NB4 (cell line): ENCODE measurements at places on chromosomes 6 and 20.

DNA sequence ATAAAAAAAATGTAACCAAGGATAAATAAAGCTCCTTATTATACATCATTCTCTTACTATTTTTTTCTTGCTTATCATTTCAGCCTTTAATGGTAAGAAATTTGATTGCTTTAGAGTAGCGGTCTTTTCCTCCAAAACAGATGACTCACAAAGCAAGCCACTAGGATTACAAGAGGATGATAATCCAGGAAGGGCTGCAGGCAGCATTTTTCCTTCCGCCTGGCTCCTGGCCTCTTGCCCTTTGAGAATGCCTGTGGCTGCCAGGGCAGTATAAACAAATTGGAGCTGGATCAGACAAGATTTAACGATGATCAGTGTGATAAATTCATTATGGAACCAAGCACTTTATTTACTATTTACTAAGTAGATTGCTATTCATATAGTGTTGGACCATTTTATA lies 9.7 kb upstream of the FBXL4 start:
- DNase-seq: no peak

DNA sequence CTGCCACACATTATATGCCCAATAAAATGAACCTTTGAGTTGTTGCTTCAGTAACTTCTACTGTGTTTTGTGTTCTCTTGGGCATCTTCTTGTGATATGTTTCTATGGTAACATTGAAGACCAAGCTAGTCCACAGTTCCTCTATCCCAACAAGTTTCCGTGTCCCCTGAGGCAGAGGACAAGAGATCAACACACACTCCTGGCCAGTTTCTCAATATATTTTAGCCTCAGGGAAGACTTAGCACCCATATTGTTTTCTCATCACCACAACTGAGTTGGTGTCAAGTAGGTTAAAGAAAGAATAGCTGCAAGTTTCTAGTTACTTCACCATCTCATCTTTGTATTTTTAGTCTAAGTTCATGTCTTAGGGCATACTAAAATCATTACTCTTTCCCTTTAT lies 277.5 kb downstream of the UST start:
- DNase-seq: no peak

GRCh38 chr6:162230147-162230752 lies 497.3 kb downstream of the PRKN start:
- no peak for DNase-seq

DNA sequence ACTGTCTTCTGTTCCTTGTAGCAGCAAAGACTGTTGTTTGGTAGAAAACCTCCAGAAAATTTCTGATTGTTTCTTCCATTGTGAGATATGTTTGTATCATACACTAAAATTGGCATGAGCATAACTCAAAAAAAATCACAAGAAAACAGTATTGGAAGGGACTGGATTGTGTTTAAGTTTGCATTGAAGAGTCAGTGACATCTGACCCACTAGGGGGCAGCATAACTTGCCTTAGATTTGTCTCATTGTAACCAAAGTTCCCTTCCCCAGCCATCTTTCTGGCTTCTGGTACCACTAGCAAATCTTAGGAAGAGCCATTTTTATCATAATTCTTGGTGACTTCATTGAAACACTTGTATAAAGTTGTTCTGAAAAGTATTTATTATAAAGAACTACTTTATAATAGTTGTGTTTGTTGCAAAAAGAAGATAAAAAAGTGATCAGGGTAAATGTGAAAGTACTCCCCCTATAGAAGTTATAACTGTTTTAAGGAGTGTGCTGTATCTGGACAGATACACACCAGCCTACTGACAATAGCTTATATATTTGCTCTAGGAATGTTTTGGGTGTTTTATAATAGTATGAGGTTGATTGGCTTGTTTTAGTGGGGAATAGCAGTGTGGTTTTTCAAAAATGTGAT lies 7.7 kb downstream of the CSTF1 start:
- DNase-seq: peak; percentile 85

GRCh38 chr20:6845141-6845540 lies 77.7 kb downstream of the BMP2 start:
- no peak for DNase-seq

GRCh38 chr20:48819821-48820648 lies 7.8 kb downstream of the PREX1 start:
- peak; percentile 64 for DNase-seq

GRCh38 chr6:40258531-40258930 lies 324.3 kb upstream of the MOCS1 start:
- DNase-seq: no peak

- peak; percentile 74 for DNase-seq
Observed at GRCh38 chr20:2693286-2694007, 867 bp downstream of the EBF4 start.

GRCh38 chr6:19836799-19837510 lies at the start of gene ID4:
Gene ID4 (plus strand): TSS chr6:19837370. CDS start chr6:19837755, 385 bp downstream.
- DNase-seq: no peak

DNA sequence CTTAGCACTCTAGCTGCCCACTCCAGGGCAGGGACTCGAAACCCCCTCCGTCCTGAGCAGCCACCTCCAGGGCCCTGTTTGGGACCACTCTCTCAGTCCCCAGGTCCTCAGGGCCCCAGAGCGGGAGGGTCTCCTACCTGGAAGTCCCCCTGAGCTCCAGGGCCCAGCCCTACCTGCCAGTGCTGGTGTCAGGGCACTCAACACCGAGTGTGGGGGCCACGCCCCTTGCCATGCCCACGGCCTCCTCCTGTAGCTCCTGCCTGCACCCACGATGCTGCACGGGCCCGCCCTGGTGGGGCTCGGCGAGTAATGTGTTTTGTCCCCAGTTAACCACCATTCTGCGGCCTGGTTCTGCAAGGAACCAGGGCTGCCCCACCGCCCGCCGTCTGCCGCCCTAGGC lies 21.5 kb downstream of the SPDEF start:
- DNase-seq: no peak

- DNase-seq: no peak
Observed at GRCh38 chr6:131638013-131638412, 911 bp downstream of the ENPP3 start.

DNA sequence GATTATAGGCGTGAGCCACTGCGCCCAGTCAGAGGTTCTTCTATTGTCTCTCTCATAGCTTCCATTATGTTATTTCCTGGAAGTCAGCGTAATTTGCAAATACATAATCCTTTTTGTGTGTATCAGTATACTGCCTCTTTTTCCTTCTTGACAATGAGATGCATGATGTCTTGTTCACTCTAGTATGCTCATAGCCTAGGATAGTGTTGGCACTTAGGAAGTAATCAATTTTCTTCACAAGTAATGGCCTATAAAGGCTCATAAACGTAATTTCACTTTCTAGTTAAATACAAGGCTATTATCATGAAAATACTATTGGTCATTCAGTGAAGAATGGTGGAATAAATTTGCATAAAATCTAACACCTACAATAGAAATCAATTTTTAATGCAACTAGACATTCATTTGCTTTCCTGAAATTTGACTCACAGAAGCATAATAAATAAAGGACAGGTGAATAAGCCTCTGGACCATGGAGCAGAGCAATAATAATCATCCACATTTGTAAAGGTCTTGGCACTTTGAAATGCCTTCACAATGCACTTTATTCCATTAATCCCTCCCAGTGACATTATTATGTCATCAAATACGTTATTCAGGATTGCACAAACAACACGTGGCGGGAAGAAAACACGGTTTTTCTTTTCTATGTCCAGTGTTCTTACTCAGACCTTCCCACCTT lies 366.9 kb upstream of the BTBD3 start:
- DNase-seq: no peak

DNA sequence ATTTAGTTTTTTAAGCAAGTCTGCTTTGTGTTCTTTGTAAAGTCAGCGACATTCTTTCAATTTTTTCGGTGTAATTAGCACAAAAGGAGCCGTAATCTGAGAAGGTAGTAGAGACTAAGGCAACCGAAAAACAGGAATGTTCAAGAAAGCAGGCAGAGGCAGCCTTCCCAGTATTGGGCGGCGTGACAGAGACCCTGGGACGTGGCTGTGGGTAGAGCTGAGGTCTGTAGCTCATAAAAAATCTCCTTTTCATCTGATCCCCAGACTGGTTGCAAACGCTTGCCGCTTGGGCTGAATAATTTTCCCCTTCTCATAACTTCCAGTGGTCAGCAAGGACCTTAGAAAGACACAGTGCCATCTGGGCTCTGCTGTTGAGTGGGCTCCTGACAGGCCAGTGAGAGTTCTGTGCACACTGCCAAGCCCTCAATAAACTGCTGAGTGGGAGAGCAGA lies 30.8 kb downstream of the GNAS start:
- DNase-seq: no peak

- no peak for DNase-seq
Observed at GRCh38 chr6:80077067-80077466, 29.4 kb upstream of the BCKDHB start.

GRCh38 chr20:48459722-48460395 lies 367.9 kb downstream of the PREX1 start:
- no peak for DNase-seq

GRCh38 chr6:14121936-14122344 lies 4.4 kb downstream of the CD83 start:
- peak; percentile 85 for DNase-seq

DNA sequence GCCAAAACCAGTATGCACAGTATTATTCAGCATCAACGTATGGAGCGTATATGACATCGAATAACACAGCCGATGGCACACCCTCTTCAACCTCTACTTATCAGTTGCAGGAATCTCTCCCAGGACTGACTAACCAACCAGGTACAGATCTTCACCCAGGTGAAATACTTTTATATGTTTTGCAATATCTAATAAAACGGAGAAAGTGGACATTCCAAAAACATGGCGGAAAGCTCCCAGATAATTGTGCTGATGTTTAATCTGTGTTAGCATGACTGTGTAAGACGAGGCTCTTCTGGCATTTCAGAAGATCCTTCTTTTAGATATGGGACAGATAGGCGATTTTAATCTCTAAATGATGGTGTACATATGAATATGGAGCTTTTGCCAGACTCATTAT lies 227.4 kb downstream of the EYA4 start:
- no peak for DNase-seq

DNA sequence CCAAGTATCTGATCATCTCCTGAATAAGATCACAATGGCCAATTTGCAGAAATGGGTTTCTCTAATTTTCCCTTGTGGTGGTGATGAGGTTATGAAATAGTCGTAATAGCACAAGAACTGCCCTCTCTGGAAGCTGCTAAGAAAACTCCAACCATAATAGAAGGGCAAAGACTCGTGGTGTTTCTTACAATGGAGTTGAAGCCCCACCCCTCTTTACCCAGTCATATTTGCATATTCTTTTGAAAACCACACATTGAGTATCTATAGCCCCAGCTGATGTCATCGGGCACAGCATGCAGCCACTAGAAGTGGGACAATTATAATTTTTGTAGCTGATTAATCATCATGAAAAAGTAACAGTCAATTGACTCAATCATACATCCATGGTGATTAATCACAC lies 452.1 kb upstream of the POU3F2 start:
- no peak for DNase-seq

GRCh38 chr6:44399991-44400390 lies 12.5 kb downstream of the CDC5L start:
- DNase-seq: no peak

GRCh38 chr6:31299511-31299910 lies 27.6 kb upstream of the HLA-C start:
- DNase-seq: no peak

- DNase-seq: no peak
Observed at GRCh38 chr20:51554538-51555165, 12.1 kb upstream of the NFATC2 start.

- peak; percentile 45 for DNase-seq
Observed at GRCh38 chr6:14857501-14857900, 388.4 kb upstream of the JARID2 start.

- no peak for DNase-seq
Observed at GRCh38 chr6:108294297-108294726, 542 bp upstream of the AFG1L start.

- DNase-seq: no peak
Observed at GRCh38 chr20:63980317-63980805, 571 bp upstream of the PRPF6 start.

GRCh38 chr6:125844989-125845388 lies 54.2 kb downstream of the NCOA7 start:
- DNase-seq: no peak

DNA sequence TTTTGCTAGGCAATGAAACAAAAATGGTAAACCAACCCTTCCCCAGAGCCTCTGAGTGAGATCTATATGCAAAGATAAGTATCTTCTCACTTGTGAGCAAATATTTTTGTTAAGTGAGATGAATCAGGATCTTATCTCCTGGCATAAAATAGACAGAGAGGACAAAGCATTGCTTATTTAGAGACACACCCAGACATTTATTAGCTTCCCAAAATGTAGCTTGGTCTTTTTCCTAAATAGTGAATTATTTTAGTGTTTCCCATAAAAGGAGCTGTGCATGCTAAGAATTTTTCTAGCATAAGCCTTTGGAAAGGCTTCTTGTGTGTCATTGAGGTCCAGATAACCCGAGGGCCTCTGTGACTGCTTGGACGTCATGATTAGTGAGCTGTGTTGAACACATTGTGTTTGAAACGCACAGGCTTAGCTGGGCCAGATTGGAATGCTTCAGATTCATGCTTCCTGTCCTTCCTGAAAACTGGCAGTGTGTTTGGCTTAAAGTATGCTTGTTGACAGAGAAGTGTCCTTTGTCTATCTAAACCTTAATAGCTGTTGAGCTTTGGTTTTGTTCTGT lies 16.5 kb downstream of the MTHFD1L start:
- no peak for DNase-seq

DNA sequence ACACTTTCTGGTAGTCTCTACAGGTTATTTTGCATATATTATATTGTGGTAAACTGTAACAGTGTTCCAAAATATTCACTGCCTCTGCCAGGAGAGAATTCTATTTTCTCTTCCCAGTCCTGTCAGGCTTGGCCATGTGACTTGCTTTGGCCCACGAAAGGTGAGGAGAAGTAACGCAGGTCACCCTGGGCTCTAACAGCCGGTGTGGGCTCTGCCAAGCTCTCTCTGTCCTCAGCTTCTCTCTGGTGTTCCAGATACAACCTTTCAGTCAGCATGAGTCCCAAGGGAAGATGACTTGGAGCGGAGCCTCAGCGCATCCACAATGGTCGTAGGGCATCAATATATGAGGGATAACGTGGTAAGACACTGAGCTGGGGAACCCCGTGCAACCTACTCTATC lies 113.0 kb upstream of the RREB1 start:
- DNase-seq: no peak

- no peak for DNase-seq
Observed at GRCh38 chr6:141669141-141669540, 463.6 kb upstream of the GJE1 start.

DNA sequence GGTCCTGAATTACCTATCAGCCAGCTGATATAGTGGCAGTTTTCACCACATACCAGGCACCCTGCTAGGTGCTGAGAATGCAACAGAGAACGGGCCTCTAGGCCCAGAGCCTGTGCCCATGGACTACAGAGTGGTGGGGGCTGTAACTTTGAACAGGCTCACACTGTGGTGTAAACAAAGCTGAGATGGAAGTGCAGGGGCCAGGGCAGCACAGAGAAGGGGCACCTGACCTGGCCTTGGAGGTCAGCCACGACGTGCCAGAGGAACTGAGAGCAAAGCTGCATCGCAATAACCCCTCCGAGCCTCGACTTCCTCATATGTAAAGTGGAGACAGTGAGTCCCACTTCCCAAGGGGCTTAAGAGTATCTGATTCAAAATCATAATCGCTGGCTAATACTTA lies 105.8 kb downstream of the MAFB start:
- DNase-seq: peak; percentile 20
